GDM1 (cell line): ENCODE measurements at places on chromosomes 2 and 18.
A peak's percentile ranks its signal among the peaks of the same experiment; 100 is the strongest.

DNA sequence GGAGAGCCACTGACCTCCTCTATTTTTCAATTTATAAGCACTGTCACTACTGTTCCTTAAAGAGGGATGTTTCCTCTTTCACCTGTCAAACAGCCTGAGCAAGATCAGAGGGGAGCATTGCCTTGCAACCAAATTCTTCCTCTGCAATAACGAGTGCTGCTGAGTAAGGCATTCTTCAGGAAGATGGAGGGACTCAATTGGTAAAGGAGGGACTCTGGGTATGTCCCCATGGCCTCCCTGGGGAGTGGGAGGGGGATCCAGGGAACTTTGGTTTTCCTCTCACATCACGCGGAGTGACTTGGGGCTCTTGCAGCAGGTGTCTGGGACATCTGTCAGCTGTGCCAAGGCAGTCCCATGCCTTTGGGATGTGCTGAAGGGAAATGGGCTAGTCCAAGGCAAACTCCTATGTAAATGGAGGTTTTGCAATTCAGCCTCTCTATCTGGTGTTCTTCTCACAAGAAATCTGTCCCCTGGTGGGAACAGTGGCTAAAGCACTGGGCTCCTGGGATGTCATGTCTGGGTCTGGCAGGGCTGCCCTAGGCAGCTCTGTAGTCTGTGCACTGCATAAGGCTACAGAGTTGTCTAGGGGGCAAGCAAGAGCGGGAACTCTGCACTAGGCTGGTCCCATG lies 14.4 kb upstream of the HES6 start:
- no peak for DNase-seq

DNA sequence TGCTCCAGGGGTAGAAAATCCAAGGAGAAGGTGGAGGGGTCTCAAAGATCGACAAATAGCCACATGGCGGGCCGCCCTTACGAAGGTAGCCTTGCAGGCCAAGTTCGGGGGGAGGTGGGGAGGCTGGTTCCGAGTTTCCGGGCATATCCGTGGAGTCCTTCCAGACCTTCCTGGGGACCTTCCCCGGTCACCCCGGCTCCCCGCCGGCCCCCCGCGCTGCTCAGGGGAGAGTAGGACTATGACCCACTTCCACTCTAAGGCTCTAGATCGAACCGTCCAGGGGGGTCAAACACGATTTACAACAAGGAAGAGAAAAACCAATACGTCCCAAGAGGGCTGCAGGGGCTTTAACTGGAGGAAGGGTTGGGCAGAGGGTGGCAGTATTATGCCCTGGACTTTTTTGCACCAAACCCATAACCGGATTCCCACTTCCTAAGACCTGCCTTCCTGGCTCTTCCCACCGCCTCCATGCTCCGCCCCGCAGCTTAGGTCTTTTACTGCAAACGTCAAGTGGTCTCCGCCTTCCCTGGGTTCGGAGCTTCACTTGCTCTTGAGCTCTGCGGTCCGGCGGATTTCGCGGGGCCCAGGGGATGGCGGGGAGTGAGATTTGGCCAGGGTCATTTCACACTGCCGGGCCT lies 779 bp upstream of the LYPD6 start:
- no peak for DNase-seq

GRCh38 chr2:129975016-129975774 lies 4.3 kb upstream of the RAB6C start:
- DNase-seq: no peak

DNA sequence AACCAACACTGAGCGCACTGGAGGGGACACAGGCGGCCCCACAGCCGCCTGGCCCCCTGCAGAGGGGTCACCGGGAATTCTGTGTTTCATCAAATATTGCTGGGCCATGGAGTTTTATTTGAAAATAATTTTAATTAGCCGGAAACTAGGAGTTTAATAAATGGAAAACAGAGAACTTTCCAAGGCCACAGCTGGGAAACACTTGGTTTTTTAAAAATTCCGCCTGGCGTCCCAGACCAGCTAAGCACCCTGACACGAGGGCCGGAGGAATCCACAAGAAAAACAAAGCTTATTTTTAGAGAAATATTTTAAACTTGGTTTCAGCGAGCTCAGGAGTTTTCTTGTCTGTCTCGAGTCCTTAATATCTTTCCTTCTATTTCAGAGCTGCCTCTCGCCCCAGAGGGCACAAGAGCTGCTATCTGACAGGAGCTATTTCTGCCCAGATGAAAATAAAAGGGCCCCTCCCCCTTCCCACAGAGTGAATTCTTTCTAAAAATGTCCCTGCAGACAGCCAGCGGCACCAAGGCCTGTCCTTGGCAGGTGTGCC lies 8.2 kb downstream of the ZFP36L2 start:
- peak; percentile 55 for DNase-seq

- no peak for DNase-seq
Observed at GRCh38 chr2:118991554-118991953, 49.6 kb downstream of the MARCO start.

DNA sequence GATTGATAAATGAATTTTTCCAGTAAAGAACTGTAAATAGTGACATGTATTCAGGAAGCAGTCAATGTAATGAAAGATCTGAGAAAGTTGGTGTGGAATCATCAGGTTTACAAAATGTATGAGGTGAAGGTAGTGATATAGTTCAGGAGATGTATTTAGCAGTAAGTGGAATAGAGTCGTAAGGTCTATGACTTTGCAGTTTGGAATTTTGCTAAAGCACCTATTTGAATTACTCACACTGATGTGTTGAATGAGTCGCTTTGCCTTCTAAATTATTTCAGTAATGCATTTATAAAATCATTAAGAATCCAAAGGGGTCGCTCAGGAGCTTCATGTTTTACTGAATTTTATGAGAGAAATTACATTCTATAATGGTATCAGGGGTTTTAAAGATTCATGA lies 713.7 kb downstream of the DSC3 start:
- DNase-seq: no peak

DNA sequence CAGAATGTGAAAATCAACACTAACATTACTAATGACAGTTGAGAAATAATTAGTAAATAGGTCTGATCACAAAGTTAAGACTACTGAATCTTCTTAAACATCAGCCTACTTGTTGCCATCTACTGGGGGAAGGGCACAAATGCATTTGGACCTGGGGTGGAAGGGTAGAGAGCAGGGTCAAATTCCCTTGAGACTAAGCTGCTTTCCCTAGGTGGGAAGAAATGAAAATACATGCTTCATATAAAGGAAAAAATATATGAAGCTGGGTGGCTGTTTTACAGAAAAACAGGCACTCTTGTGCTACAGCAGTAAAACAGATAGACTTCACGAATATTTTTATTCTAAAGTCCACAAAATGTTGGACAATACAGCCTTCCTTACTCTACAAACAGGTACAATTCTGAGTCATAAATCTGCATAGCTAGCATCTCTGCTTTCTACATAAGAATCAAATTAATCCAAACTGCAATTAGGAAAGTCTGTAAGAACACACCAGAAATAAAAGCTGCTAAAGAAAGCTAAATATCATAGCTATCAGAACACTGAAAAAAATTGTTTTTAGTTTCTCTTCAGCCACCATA lies 10.9 kb downstream of the TRIP12 start:
- no peak for DNase-seq

DNA sequence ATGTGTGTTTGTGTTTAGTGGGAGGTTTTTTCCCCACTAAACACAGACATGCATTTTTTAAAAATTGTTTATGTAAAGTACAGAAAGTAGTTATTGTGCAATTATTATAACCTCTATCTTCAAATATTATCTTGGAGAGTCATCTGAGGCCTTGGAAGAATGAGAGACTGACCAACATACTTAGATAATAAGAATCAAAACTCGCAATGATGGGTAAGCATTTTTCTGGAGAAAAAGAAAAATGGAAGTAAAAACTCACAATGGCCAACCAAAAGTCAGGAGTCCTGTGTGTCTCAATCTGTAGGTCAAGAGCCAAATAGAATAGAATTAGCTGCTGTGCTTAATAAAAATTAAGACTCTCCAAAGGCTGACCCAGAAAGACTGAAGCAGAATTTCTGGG lies 43.0 kb downstream of the MEMO1 start:
- no peak for DNase-seq

- no peak for DNase-seq
Observed at GRCh38 chr2:42809131-42809818, 16.9 kb upstream of the HAAO start.

DNA sequence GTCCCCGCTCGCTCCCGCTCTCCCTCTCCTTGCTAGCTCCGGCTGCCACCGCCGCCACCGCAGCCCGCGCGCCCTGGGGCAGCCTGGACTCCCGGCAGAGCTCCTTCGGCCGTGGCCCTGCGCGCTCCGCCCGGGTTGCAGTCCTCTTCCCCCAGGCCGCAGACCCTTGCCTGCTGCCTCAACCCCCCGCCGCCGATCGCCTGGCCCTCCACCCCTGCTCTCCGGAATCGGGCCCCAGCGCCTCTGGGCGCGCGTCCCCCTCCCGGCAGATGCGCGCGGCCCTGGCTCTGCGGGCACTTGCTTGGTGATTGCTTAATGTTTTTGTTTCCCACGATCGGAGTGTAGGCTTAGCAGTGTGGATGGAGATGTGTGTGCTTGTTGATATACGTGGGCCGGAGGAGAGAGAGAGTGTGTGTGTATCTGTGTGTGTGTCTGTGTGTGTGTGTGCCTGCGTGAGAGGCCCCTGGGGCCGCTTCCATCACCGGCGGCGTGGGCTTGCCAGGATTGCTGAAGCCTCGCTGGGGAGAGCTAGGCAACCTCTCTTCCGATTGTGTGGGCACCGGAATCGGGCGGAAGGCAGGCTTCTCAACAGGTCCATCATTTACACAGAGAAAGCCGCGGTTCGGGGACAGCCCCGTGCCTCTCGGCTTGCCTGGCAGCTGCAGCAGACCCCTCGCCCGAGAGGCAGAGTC lies 877 bp downstream of the INHBB start:
- DNase-seq: no peak

- DNase-seq: no peak
Observed at GRCh38 chr2:4190548-4190947, 487.2 kb downstream of the DCDC2C start.

GRCh38 chr18:24657444-24657842 lies 197.0 kb downstream of the HRH4 start:
- DNase-seq: peak; percentile 39

- no peak for DNase-seq
Observed at GRCh38 chr2:162465430-162465829, 121.5 kb downstream of the GCA start.

DNA sequence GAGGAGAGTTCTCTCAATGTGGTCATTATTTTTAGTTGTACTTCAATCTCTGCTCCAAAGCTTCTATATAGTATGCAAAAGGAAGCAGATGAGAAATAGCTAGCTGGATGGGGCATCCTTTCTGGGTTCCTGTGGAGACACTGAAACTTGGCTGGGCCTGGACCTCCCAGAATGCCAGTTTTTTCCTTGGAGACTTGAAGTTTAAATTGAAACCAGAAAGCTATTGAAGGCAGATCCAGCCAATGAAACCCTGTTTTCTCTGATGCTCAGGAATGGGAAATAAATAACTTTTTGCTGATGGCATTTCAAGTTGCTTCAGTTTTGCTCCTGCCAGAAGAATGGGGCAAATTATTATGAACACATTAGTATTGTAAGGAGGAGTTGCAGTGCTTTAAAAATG lies 2.9 kb downstream of the SETBP1 start:
- DNase-seq: no peak

DNA sequence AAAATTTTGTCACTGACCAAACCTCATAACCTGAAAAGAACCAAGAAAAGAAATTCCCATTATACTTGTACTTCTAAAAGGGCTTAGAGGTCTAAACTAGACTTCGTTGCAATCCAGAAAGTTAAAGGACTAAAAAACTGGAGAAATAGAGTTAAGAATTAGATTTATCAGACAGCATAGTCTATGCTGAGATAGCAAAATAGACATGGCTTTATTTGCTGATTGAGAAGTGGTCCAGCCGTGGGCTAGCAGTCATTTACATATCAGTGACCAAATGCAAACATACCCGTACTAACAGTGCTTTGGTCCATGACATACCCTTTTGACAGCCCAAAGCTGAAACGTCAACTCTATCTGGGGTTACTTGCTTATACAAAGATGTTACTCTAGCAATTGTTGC lies 223.5 kb downstream of the AGPS start:
- no peak for DNase-seq

DNA sequence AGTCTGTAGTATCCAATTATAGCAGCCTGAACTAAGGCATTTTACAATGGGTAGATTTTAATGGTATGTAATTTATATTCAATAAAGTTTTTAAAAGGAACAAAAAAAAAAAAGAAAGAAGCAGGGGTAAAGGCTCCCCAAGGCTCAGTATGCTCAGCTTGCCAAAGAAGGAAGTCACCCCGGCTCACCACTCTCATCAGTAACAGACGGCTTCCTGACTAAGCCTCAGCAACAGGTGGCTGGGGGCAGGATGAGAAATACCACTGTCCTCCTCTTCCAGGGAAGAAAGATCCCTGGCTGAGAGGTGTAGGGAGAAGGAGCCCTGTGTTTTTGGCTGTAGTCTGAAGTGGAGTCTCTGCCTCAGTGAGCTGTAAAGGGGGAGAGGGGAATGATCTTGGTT lies 121.2 kb downstream of the ARHGEF4 start:
- DNase-seq: peak; percentile 6

DNA sequence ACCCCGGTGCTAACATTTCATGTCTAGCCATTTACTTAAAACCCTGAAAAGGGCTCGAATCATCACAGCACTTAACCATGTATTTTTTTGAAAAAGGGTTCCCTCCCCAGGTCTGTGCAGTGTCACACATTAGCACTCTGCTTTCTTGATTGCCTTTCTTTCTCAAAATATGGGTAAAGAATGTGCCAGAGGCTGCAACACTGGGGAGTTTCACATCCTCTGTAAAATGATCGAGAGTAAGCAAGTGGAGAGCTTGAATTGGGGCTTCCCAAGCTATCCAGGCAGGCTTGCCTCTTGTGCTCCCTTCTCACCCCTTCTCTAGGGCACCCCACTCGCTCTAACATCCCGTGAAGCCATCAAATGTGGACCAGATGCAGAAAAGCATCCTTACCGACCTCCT lies 177.0 kb upstream of the CCDC68 start:
- DNase-seq: no peak

- no peak for DNase-seq
Observed at GRCh38 chr18:76578571-76579300, 83.7 kb upstream of the ZNF516 start.

- DNase-seq: no peak
Observed at GRCh38 chr2:2664989-2665833, 334.1 kb upstream of the MYT1L start.

DNA sequence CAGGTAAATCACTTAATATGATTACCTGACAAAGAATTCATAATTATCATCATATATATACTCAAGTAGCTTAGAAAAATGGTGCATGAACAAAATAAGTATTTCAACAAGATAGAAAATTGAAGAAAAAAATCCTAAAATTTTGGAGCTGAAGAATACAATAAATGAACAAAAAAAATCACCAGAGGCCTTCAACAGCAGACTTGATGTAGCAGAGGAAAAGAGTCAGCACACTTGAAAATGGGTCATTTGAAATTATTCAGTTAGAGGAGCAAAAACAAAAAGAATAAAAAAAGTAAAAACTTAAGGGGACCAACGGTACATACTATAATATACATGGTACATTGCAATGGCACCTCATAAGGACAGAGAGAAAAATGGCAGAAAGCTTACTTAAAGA lies 40.2 kb upstream of the CD226 start:
- DNase-seq: no peak

DNA sequence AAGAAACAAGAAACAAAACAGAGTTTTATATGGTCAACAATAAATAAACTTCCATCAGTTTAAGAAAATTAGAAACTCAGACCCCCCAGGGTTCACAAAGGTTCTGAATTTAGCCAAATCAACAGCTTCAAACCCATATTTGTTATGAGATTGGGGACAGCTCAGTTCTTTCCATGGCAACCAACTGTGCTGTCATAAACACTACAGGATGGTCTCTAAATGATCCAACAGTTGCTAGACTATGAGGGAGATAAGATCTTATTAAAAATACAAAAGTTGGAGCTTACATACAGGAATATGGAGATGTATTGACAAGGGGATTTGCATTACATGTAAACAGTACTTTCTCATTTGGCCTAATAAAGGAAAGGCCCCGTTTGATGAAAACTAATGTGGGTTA lies 154.6 kb upstream of the CTAGE1 start:
- DNase-seq: no peak
